Vagina (tissue), 2 donors: ENCODE measurements at places on chromosomes 16 and 17. TPM values are rescaled to one million over a fixed set of nuclear protein-coding genes. Genes with fewer than 3 reads are reported as not detected.

- DNase-seq = no peak
- H3K27me3 ChIP-seq = no peaks in the 10 kb centered on the region
- peaks cover 12% of the 10 kb centered on the region for H3K4me1 ChIP-seq
- no peak overlapping the region for H3K27ac ChIP-seq
- H3K36me3 ChIP-seq = no peaks in the 10 kb centered on the region
- no peak overlapping the region for H3K4me3 ChIP-seq
Measured at GRCh38 chr17:8212312-8213180, 2.2 kb upstream of the AURKB start.

GRCh38 chr16:68466174-68466573 lies 17.9 kb upstream of the SMPD3 start:
- peaks cover 7% of the 10 kb centered on the region for H3K4me1 ChIP-seq
- H3K36me3 ChIP-seq = no peaks in the 10 kb centered on the region
- no peak overlapping the region for H3K27ac ChIP-seq
- no peak for DNase-seq
- no peak overlapping the region for H3K4me3 ChIP-seq

DNA sequence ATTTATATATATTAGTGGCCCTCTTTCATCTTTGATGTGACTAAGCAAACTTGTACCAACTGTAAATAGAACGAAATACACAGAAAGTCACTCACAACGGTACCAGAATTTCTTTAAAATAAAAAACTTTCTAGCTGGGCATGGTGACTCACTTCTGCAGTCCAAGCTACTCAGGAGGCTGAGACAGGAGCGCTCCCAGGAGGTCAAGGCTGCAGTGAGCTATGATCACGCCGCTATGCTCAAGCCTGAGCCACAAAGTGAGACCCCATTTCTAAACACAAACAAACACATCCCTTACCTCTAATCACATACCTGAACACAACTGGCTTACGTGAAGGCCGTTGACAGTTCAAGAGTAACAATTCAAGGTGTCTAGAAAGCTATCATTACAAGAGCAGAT lies 29.7 kb downstream of the STAT5B start:
- no peaks in the 10 kb centered on the region for H3K36me3 ChIP-seq
- no peak overlapping the region for H3K4me3 ChIP-seq
- peak overlapping the region; percentile 88 for H3K27ac ChIP-seq
- H3K4me1 ChIP-seq = peaks cover 47% of the 10 kb centered on the region

CD300E gene
- total RNA-seq = 0.98 TPM

TOB1 gene
- 74.4 TPM for total RNA-seq

ST6GALNAC2 gene
- 24.8 TPM for total RNA-seq
